ENCODE measurements at places on chromosomes 6 and 20.
A peak's percentile ranks its signal among the peaks of the same experiment; 100 is the strongest.

GRCh38 chr20:46583411-46584214 is 33.2 kb upstream of the OCSTAMP start:
- peak; percentile 19 for DNase-seq

- DNase-seq, result no peak
These were observed 57.8 kb upstream of the EDN1 start for GRCh38 chr6:12232339-12232738.

DNA sequence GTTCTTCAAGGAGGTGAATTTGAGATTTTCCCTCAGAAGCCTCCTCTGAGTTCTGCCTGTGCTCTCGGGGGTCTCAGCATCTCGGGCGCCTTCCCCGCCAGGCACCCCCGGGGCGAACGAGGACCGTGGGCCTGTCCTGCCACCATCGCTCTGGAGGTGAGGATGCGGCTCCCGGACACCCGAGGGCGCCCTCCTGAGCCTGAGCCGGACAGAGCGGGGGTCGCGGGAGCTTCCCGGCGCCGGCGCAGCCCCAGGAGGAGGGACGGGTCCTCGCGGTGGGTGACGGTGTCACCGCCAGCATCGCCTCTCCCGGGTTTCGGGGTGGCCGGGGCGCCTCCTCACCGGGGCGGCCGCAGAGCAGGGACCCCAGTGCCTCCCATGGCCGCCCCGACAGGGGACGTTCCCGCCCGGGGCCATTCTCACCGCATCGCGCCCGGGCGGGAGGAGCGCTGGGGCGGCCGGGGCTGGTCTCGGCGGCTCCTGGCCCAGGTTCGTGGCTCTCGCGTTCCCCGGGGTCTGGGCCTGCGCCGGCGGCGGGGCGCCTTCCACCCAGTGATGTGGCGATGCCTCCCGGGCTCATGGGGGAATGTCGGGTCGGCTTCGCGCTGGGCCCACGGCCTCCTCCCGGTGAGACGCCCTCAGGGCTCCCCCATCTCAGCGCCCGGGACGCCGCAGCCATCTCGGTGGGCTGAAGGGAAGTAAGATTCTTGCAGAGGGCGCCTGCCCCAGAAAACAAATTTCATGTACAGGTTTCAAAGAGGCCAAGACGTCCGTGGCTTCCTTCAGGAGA is 210.5 kb downstream of the ERMARD start:
- DNase-seq, result no peak

DNA sequence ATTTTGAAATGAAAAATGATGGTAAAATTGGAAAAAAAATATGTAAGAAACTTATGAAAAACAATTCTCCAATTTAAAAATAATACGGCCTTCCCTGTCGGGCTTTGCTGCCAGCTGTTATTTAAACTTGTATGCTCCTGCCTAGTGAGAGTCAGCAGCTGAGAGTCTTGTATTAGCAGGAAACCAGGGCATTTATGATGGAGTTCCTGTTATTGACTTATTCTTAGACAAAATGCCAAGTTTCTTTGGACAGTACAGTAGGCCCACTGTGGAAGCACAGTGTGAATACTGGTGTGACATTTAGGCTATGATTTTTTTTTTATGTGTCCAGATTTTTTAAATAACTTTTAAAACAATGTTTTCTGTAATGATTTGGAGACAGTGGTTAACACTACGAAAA is 42.1 kb downstream of the GMDS start:
- no peak for DNase-seq

- DNase-seq, result no peak
These were observed 47.4 kb upstream of the SAMD3 start for GRCh38 chr6:130269969-130270635.

GRCh38 chr6:91075244-91075976 is 488.5 kb upstream of the MAP3K7 start:
- DNase-seq, result no peak

- DNase-seq, result no peak
These were observed 117.9 kb downstream of the SNX5 start for GRCh38 chr20:17850684-17851026.

DNA sequence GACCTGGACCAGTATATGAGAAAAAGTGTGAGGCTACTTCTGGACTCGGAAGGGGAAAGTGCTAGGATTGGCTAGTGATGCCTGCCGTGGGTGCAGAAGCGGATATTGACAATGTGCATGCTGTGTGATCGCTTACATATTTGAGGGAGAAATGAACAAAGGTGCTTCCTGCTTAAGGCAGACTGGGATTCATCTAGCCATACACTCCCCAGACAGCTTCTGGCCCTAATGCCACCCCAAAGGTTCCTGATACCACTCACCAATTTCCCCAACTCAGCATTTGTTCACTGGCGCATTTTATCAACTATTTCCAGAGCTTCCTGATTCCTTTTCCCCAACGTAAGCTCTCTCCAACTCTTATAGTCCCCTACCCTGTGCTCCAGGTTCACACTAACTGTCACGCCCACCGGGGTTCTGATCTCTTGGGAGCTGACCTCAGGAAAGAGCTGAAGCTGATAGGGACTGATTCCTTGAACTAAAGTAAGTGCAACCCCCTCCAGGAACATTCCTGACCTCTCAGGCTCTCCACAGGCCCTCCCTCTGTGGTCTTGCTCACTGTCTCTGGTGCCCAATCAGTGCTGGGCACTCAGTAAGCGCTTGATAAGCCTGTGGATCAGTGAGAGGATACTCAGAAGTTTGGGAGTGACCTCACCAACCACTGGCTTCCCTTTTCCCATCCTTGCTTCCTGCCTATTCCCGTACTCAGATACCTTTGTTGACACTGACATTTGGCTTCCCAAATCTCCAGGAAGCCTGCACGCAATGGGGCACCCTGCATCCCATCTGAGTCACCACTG is 73.3 kb downstream of the MRPL14 start:
- no peak for DNase-seq

DNA sequence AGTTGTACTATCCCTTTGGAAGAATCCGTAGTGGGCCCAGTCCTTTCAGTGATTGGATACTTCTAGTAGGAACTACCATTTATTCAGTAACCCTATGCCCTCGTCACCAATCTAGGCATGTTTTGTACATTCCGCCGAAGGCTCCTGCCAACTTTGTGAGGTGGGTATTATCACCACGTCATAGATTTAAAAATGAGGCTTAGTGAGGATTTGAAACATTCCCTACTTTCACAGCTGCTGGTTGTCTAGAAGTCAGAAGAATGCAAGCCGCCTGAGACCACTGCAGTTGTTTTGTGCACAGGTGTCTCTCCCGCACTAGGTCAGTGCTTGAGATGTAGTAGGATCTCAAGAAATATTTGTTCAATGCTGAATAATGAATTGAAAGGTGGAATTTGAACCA is 32.6 kb downstream of the ENPP1 start:
- DNase-seq, result no peak

GRCh38 chr6:23977706-23978105 is 148.3 kb upstream of the NRSN1 start:
- no peak for DNase-seq

GRCh38 chr6:113281014-113281413 is 576.1 kb upstream of the MARCKS start:
- no peak for DNase-seq

DNA sequence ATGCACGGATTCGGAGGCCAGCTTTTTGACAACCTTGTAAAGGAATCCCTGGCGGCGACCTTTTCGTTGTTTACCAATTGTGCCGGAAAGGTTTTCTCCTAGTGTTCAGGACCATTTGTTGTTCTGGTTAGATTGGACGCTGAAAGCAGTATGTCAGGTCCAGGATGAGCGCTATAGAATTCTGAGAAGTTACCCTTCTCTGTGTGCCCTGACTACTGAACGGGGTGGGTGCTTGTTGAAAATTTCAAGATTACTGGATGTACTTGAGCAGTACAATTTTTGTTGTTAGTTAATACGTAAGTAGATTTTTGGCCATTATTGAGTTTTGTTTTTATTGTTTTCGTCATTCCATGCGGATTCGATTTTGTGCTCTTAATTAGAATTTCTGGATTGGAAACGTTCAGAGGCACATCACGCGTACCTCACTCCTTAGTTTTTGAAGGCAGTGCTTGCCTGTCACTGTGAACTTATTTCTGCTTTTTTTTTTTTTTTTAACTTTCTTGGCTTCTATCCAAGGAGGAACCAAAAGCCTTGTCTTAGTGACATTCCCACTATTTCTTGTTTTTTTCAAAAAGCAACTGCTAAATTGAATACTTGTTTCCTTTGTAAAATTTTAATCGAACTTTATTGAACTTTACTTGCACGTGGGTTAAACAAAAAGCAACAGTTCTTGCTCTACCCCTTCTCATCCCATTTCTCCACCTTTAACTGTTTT is 898 bp downstream of the XRN2 start:
- DNase-seq, result no peak

- no peak for DNase-seq
These were observed 13.0 kb downstream of the TMEM181 start for GRCh38 chr6:158572653-158573541.

GRCh38 chr6:1884313-1884712 is 274.6 kb downstream of the FOXC1 start:
- DNase-seq, result no peak

GRCh38 chr6:6439778-6440177 is 119.3 kb upstream of the F13A1 start:
- DNase-seq, result no peak

DNA sequence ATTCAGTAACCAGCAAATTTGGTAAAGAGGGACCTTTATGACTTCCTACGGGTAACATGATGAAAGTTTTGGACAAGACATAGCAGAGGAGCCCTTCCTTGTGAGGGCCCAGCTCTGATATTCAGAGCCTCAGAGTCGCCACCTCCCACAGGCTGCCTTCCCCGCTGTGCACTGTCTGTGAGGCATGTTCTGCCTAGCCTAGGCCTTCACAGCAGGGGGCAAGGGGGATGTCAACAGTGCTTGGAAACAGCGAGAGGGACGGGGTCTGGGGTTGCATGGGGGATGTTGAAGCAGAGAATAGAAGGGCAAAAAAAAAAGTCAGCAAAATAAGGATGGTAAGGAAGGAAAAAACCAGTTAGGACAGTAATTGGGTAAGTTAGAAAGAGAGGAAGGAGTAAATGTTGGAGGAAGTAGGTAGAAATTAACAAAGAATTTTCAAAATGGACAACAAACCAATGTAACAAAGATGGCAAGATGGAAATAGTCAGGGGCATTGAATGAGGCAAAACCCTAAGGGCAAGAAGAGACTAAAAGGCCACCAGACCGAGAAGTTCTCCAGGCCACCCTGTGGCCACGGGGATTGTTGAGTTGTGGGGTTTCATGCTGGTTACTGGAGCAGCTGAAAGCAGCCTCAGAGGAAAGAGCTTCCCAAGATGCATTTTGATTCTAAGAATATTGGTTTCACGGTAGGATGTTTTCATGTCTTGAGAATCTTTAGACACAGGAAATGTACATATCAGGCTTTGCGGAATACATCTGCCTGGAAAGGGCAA is 139.8 kb downstream of the LY86 start:
- no peak for DNase-seq

DNA sequence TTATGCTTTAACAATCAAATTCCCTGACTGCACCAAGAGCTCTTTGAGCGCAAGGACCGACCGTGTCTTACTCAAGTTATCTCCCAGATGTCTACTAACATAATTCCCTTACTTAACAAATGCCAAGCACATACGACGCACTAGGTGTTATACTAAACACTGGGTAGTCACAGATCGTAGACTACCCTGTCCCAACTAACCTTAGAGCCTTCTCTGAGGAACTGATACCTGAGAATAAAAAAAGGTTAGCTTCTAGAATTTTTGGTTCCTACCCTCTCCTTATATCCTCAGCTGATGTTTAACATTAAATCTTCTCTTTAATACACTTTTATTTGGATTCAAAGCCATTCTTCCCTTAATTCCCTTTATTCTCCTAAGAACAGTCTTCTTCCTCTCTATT is 38.5 kb downstream of the EPB41L2 start:
- DNase-seq, result no peak

GRCh38 chr20:1291191-1291741 is 25.2 kb downstream of the SNPH start:
- peak; percentile 17 for DNase-seq

GRCh38 chr6:131001111-131001736 is 61.8 kb downstream of the EPB41L2 start:
- peak; percentile 26 for DNase-seq

GRCh38 chr6:98904096-98904495 is 43.6 kb downstream of the FBXL4 start:
- no peak for DNase-seq

- no peak for DNase-seq
These were observed 66.6 kb downstream of the JARID2 start for GRCh38 chr6:15312500-15312899.

DNA sequence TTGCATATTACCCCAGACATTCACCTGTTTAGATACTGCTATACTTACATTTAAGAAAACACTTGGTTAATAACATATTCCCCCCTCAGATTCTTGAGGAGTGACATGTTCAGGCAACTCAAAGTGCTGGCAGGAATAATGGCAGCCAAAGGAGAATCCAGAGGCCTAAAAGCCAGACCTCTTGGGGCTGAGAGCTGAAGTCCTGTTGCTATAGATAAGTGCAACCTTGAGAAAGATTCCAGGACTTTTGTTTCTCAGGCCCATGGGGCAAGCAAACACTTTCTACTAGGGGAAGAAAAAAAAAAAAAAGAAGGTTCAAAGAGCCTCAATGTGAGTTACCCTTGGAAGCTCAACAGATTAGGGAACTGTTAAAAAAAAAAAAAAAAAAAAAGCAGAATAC is 132.8 kb upstream of the BEND3 start:
- DNase-seq, result no peak

- DNase-seq, result no peak
These were observed 79.2 kb downstream of the STXBP5 start for GRCh38 chr6:147283460-147283859.

- peak; percentile 50 for DNase-seq
These were observed 7.1 kb downstream of the TFEB start for GRCh38 chr6:41728073-41728936.

GRCh38 chr6:84050408-84050807 is 16.8 kb downstream of the MRAP2 start:
- DNase-seq, result no peak

DNA sequence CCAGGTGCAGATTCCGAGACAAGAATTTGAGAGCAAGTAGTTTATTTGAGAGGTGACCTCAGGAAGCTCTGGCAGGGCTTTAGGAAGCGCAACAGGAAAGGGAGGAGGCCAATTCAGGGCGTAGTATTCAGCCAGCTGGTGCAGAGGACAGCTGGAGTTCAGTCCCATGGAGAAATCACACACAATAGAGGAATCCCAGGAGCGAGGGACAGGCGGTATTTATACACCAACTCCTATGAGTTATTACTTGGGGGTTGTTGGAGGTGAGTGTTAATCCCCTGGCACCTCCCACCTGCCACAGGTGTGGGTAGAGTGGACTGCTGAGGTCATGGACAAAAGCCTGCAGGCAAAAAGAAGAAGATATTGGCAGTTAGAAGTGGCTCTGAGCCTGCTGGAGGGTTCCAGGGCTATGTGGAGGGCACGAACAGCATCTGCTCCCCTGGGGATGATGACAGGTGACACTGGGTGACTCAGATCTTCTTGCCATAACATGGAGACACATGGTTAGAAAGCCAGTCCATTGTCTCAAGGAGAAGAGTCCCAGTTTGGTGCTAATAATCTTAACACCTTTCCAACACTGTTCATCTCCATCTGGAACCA is 13.9 kb upstream of the SULF2 start:
- no peak for DNase-seq

GRCh38 chr6:101719521-101719920 is 326.0 kb downstream of the GRIK2 start:
- no peak for DNase-seq

GRCh38 chr6:37260040-37260439 is 2.1 kb upstream of the TMEM217 start:
- no peak for DNase-seq

GRCh38 chr6:161233986-161234661 is 39.7 kb downstream of the AGPAT4 start:
- DNase-seq, result peak; percentile 41

Measured in nucleus accumbens (tissue), 56 donors.